ENCODE measurements at places on chromosomes 7 and 10. TPM values are rescaled to one million over a fixed set of nuclear protein-coding genes. Genes with fewer than 3 reads are reported as not detected.

SPDYE5 gene
- not detected for total RNA-seq

DNA sequence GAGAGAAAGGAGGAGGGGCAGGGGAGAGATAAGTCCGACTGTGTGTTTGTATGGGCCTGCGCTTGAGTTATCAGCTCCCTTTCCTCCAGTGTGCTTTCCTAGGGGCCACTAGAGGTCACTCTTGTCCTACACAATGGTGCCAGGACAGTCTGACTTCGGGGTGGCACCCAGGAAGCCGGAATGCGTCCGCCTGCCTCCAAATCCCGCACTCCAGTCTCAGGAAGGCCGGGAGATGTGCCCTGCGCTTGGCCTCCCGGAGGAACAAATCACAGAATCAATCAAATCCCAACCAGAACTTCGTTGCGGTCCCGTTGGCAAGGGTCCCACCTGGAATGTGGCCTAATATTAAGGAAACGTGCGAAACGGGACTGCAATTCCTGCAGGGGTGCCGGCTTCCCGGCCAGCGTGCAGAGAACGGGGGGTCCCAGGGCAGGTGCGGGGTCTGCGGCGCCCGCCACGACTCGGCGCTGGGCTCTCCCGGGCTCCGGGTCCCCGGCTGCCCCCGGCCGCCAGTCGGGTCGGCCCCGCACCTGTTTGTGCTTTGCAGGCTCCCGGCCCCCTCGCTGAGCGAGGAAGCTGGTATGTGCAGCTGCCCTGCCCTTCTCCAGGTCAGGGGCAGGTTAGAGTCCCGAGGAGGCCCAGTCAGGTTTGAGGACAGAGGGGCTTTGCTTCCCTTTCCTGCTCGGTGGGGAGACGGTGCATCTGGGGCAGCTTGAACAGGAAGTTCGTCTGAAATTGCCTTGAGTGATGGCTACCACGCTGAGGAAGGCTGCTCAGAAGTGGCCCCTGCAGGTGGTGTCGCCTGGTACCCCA is 21.0 kb upstream of the HPS1 start:
- peak; percentile 97 for ATAC-seq

DNA sequence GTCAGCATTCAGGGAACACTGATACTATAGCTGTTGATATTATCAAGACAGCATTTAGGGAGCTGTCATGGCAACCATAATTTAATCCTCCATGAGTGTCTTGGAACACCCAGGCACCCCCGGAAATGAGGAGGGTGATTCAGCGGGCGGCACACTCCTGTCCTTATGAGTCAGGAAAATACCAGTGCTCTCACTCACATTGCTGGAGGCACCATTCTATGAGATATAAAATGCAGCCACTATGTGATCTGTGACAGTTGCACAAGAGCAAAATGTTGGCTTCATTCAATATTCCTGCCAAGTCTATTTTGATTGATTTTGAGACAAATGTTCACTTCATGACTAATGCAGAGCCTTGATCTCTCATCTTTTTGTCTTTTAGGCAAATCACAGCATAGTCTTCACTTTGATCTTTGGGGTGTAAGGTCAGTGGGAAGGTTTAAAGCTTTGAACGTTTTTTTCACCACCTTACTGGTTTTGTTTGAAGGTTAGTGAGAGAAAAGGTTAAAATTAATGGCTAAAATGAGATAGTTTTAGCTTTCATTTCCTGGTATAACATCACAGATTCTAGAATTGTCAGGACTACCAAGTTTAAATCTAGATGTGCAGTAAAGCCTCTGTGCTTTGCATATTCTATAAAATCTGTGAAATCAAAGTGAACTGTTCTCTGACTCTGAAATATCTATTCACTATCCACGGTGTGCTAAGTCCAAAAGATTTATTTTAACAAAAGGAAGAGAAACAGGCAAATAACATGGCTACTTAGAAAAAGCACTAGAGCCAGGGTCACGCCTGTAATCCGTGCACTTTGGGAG is 12.4 kb upstream of the ARHGAP12 start:
- peak; percentile 98 for ATAC-seq

DNA sequence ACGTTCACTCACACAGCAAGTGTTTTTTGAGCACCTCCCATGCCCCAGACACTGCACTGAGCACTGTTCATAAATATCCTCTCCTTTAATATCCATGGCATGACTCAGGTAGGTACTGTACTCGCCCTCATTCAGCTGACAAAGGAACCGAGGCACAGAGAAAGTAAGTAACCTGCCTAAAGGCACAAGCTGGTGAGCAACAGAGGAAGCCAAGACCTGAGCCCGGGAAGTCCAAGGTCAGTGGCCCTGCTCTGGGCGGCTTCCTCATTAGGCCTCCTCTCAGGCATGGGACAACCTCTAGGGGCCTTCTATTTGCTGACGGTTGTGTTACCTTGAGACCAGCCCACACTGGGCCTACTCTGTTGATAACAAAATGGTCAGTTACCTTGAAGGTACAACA is 45.1 kb upstream of the EZH2 start:
- peak; percentile 89 for ATAC-seq

GHRHR gene
- total RNA-seq: not detected

- no peak for ATAC-seq
Observed at GRCh38 chr10:127873901-127874470, 18.8 kb downstream of the CLRN3 start.

DNA sequence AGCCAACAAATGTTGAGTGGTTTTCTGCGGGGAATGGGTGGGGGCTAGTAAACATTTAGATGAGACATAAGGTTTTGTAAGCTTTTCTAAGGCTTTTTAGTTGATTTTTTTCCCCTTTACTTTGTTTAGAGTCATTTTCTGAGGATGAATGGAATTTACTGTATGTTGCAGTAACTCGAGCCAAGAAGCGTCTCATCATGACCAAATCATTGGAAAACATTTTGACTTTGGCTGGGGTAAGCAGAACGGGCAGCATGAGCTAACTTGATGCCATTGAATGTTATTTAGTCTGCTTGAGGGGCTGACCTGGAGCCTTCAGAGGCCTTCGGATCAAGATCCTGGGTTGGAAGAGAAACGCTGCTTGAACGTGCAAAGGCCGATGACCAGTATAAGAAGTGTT is 37.3 kb downstream of the FBH1 start:
- no peak for ATAC-seq
